ENCODE measurements at places on chromosomes 4 and X. TPM values are rescaled to one million over a fixed set of nuclear protein-coding genes. Genes with fewer than 3 reads are reported as not detected.

- no peak for DNase-seq
Measured at GRCh38 chr4:86957215-86957614, 22.4 kb downstream of the AFF1 start.

DNA sequence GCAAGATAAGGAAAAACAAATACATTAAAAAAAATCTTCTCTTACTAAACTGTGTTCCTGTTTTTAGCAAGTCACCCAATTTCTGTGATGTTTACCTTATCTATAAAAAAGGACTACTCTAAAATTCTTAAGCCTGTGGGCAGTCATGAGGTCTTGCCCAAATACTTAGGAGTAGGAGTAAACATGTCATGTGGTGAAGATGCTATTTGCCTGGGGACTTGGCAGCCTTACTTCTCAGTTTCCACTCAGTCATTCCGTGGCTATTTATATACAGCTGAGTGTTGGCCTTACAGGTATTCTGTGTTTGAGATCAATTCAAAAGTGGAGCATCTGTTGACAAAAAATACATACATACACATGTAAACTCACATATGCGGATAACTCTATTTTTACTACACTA lies 89.9 kb upstream of the TLR2 start:
- DNase-seq, result no peak

The LRAT gene
- 0.03 TPM for total RNA-seq

The GPRASP3 gene
- 3.9 TPM for total RNA-seq

The ZFYVE28 gene
- 0.97 TPM for total RNA-seq
